Suprapubic skin (tissue), 4 donors: ENCODE measurements at places on chromosomes 6 and 20.

GRCh38 chr6:106083618-106084017, 2.5 kb upstream of the PRDM1 start:
- no peak overlapping the region for H3K4me3 ChIP-seq
- DNase-seq, result no peak
- peaks cover 30% of the 10 kb centered on the region for H3K4me1 ChIP-seq
- H3K27ac ChIP-seq, result no peak overlapping the region
- no peaks in the 10 kb centered on the region for H3K36me3 ChIP-seq
- peaks cover 3% of the 10 kb centered on the region for H3K27me3 ChIP-seq

GRCh38 chr6:90393232-90393884, 96.7 kb upstream of the BACH2 start:
- no peaks in the 10 kb centered on the region for H3K36me3 ChIP-seq
- H3K27ac ChIP-seq, result no peak overlapping the region
- H3K4me1 ChIP-seq, result no peaks in the 10 kb centered on the region
- DNase-seq, result no peak

- DNase-seq, result no peak
- H3K4me3 ChIP-seq, result no peak overlapping the region
- H3K27me3 ChIP-seq, result no peaks in the 10 kb centered on the region
- no peaks in the 10 kb centered on the region for H3K36me3 ChIP-seq
- H3K27ac ChIP-seq, result no peak overlapping the region
These were observed 135.2 kb upstream of the TAB2 start for GRCh38 chr6:149182262-149182661.

DNA sequence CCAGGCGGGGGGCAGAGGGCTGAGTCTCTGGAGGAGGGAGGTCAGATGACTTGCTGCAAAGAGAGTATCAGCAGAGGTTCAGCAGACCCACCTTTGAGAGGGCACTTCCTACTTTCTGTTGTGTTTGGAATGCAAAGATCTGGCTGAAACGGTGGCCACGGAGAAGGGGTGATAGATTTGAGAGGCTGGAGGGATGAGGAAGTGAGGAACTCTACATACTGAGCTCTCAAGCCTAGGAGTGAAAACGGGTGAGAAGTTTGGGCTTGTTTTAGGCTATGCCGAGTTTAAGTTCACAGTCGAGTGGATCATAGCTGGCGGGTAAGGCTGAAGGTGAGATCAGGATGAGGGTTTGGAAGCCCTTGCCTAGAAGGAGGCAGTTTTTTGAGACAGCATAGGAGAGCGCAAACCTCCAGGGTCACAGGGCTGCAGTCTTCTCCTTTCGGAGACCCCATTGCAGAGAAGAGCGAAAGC, 477 bp upstream of the ITPA start:
- no peaks in the 10 kb centered on the region for H3K27me3 ChIP-seq
- peak overlapping the region; percentile 80 for H3K27ac ChIP-seq
- no peak for DNase-seq

- no peaks in the 10 kb centered on the region for H3K27me3 ChIP-seq
- H3K27ac ChIP-seq, result no peak overlapping the region
- DNase-seq, result no peak
- peaks cover 10% of the 10 kb centered on the region for H3K36me3 ChIP-seq
These were observed 8.0 kb downstream of the TP53RK start for GRCh38 chr20:46681032-46681854.

GRCh38 chr20:51087266-51087665, 64.4 kb upstream of the KCNG1 start:
- no peaks in the 10 kb centered on the region for H3K4me1 ChIP-seq
- H3K27me3 ChIP-seq, result peaks cover 73% of the 10 kb centered on the region
- no peak overlapping the region for H3K4me3 ChIP-seq
- no peaks in the 10 kb centered on the region for H3K36me3 ChIP-seq

DNA sequence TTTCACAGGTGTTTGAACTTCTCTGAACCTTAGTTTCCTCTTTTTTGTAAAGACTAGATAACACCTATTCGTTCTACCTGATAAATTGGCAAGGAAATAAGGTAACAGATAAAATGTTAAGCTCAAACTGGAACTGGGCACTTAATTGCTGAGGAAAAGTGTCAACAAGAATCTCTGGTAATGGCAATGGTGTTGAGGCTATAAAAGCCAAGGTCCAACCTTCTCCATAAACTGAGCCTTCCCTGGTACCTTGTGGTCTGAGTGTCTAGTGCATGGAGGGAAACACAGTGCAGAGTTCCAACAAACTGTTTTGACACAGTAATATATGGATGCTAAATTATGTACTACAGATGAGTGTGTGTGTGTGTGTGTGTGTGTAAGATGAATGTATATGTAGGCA, 33.4 kb upstream of the GSTA4 start:
- H3K27ac ChIP-seq, result no peak overlapping the region
- no peaks in the 10 kb centered on the region for H3K4me1 ChIP-seq

DNA sequence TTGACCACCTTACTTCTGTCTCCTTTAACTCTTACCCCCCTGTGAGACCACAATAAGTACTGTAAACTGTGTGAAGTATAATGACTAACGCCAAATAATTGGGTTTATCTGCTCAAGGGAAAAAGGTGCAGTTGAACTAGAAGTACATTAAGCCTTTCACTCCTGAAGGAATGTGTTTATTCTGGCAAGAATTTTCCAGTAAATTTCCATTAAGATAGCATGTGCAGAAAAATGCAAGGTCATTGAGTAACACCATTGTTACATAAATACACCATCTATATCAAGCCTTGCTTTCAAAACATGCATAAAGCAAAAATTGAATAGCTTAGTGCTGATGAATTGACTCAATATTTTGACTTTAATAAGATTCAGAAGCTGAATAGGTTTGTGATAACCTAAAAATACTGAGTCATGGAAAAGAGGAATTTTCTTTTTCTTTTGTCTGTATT, 65.4 kb downstream of the ARHGAP18 start:
- H3K36me3 ChIP-seq, result no peaks in the 10 kb centered on the region
- H3K4me1 ChIP-seq, result peaks cover 41% of the 10 kb centered on the region
- no peaks in the 10 kb centered on the region for H3K27me3 ChIP-seq
- H3K4me3 ChIP-seq, result no peak overlapping the region
- no peak for DNase-seq
- peak overlapping the region; percentile 38 for H3K27ac ChIP-seq

DNA sequence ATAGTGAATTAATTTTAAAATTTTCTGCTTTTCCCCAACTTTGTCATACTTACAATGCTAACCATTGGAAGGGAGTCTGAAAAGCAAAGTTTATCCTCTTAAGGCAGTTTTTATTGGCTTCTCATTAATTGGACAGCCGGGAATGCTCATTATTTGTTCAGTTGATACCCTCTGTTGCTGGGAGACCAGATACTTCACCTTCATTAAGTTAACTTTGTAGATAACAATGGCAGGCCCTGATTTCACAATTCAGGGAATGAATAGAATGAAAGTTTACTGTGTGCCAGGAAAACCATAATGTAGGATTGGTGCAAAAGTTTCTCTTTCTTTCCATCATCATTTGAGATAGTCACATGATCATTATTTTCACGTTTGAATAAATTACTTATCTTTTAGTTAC, 49.0 kb downstream of the COL19A1 start:
- H3K4me1 ChIP-seq, result no peaks in the 10 kb centered on the region
- DNase-seq, result no peak
- no peak overlapping the region for H3K4me3 ChIP-seq

GRCh38 chr6:19492636-19493405, 344.3 kb upstream of the ID4 start:
- H3K27me3 ChIP-seq, result no peaks in the 10 kb centered on the region
- no peak for DNase-seq
- no peak overlapping the region for H3K27ac ChIP-seq
- no peak overlapping the region for H3K4me3 ChIP-seq

DNA sequence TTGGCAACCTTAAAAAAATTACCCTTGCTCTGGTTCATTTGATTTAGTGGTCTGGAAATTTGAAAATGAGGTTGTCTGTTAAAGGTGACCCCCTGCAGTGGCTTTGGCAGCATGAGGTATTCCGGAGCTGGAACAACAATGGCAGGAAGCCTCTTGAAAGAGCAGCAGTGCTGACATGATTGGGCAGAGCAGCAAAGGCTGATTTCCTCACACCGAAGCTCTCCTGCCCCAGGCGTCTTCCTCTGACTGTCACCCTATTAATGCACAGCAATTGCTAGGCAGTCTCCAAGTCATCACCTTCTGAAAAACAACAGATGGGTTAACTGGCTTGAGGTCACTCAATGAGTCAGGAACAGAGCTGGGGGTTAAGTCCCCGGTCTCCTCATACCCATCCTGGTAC, 241.8 kb upstream of the MMS22L start:
- no peak for DNase-seq
- no peak overlapping the region for H3K4me3 ChIP-seq
- no peak overlapping the region for H3K27ac ChIP-seq
- H3K27me3 ChIP-seq, result no peaks in the 10 kb centered on the region

DNA sequence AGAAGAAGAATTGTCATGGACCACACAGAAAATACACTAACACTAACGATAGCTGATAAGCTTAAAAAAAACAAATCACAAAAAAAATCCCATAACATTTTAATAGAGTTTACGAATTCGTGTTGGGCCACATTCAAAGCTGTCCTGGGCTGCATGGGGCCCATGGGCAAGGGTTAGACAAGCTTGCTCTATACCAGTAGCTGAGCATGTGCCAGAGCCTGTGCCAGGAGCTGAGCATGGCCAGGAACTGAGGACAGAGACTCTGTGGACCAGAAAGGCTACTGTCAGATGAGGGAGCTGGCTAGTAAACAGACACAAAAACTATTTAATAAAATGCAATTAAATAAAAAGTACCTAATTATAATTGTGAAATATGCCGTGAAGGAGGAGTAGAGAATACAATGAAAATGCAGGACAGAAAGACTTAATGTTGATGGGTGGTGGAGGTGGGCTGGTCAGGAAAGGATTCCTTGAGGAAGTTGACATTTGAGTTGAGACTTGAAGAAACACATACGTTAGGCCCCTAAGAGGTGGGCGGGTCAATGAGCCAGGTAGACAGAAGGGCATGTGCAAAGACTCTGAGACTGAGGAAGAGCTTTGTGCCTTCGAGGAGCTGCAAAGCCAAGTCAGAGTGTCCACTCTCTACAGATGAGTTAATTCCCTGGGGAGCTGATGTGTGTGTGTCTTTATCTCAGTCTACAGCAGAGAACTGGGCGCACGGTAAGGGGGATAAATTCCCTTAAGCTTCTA, 66.1 kb downstream of the JPH2 start:
- H3K4me3 ChIP-seq, result no peak overlapping the region
- peaks cover 5% of the 10 kb centered on the region for H3K4me1 ChIP-seq
- DNase-seq, result no peak
- no peaks in the 10 kb centered on the region for H3K36me3 ChIP-seq

- H3K27ac ChIP-seq, result no peak overlapping the region
- H3K4me3 ChIP-seq, result no peak overlapping the region
- H3K27me3 ChIP-seq, result no peaks in the 10 kb centered on the region
- no peaks in the 10 kb centered on the region for H3K4me1 ChIP-seq
- H3K36me3 ChIP-seq, result no peaks in the 10 kb centered on the region
These were observed 13.9 kb upstream of the MTCL3 start for GRCh38 chr6:127533011-127533410.

- DNase-seq, result no peak
- H3K27me3 ChIP-seq, result no peaks in the 10 kb centered on the region
- H3K36me3 ChIP-seq, result no peaks in the 10 kb centered on the region
- no peak overlapping the region for H3K27ac ChIP-seq
- H3K4me3 ChIP-seq, result no peak overlapping the region
These were observed 123.5 kb upstream of the PREP start for GRCh38 chr6:105526225-105526872.

GRCh38 chr6:129754750-129755149, 44.8 kb upstream of the ARHGAP18 start:
- no peak overlapping the region for H3K27ac ChIP-seq
- no peak overlapping the region for H3K4me3 ChIP-seq
- H3K4me1 ChIP-seq, result peaks cover 10% of the 10 kb centered on the region
- no peaks in the 10 kb centered on the region for H3K36me3 ChIP-seq
- H3K27me3 ChIP-seq, result no peaks in the 10 kb centered on the region

DNA sequence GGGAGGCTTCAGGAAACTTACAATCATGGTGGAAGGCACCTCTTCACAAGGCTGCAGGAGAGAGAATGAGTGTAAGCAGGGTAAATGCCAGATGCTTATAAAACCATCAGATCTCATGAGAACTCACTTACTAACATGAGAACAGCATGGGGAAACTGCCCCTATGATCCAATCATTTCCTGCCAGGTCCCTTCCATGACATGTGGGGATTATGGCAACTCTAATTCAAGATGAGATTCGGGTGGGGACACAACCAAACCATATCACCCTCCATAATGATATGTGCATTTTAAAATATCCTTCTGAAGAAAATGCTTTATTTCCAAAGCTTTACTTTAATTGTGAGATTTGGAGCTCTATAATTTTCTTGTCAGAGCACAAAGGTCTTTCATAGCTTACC, 154.1 kb upstream of the CENPW start:
- no peaks in the 10 kb centered on the region for H3K4me1 ChIP-seq
- H3K36me3 ChIP-seq, result no peaks in the 10 kb centered on the region
- DNase-seq, result no peak

DNA sequence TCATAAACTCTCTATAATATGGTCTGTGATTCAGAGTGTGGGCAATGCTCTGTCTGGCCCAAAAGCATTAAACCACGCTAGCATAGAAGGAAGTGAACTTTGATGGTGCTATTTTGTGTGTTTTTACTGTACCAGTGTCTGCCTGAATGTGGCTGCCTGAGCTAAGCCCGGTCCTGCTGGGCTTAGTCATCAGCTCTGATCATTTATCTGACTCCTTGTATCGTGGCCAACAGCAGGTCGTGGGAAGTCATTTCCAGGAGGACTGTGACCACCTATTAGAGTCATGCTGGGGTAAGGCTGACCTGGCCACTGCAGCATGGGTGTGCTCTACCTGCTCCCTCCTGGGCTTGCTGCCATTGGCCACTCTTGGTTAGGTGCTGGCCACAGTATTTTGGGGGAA, 239.1 kb upstream of the CEP162 start:
- no peak overlapping the region for H3K4me3 ChIP-seq
- no peaks in the 10 kb centered on the region for H3K4me1 ChIP-seq
- no peaks in the 10 kb centered on the region for H3K36me3 ChIP-seq
- no peak for DNase-seq

- H3K4me1 ChIP-seq, result no peaks in the 10 kb centered on the region
- no peak overlapping the region for H3K4me3 ChIP-seq
- no peaks in the 10 kb centered on the region for H3K27me3 ChIP-seq
- no peak for DNase-seq
- H3K36me3 ChIP-seq, result no peaks in the 10 kb centered on the region
- H3K27ac ChIP-seq, result no peak overlapping the region
These were observed 823.9 kb downstream of the PHF3 start for GRCh38 chr6:64459411-64459944.

DNA sequence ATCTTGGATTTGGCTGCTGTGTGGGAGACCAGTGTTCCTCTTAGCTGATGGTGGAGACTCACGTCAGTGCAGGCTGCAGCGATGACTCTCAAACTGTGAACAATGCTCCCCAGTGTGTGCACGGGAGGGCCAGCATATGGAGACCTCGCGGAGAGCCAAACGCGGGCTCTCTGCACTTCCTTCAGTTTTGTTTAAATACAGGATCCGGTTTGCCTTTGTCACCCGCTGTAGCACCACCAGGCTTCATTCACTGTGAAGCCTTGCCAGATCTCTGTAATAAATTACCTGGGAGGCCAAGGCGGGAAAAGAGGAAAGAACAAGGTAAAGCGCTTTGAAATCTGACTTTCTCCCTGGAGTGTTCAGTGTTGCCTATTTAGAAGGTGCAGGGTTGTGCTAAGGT, 30.7 kb upstream of the TMEM14A start:
- no peaks in the 10 kb centered on the region for H3K36me3 ChIP-seq
- peaks cover 6% of the 10 kb centered on the region for H3K27me3 ChIP-seq
- no peak overlapping the region for H3K27ac ChIP-seq
- no peak for DNase-seq
- H3K4me1 ChIP-seq, result peaks cover 2% of the 10 kb centered on the region
